Activated CD8-positive, alpha-beta memory T cell treated with anti-CD3 and anti-CD28 coated beads for 36 hours (primary cell): ENCODE measurements at places on chromosomes 13 and 19. TPM values are rescaled to one million over a fixed set of nuclear protein-coding genes. Genes with fewer than 3 reads are reported as not detected.

Gene ADM5
- 7.3 TPM for total RNA-seq

Gene MBD3L3
- total RNA-seq, result not detected

Gene ITGBL1
- total RNA-seq, result not detected

Gene MIR17HG
- 35.4 TPM for total RNA-seq

Gene TGFBR3L
- 7.6 TPM for total RNA-seq

Gene KIR3DL1
- 0.38 TPM for total RNA-seq

Gene CLDN10
- not detected for total RNA-seq

Gene C5AR1
- 0.99 TPM for total RNA-seq

Gene ACP5
- 2.5 TPM for total RNA-seq

Gene NALCN
- not detected for total RNA-seq

Gene KCTD4
- total RNA-seq, result not detected

Gene LILRB2
- total RNA-seq, result not detected

Gene ZNF780A
- 17.4 TPM for total RNA-seq

Gene MCEMP1
- total RNA-seq, result not detected

Gene ERICH4
- total RNA-seq, result not detected

Gene OVOL3
- total RNA-seq, result not detected

Gene LGALS7
- total RNA-seq, result not detected

Gene KLK5
- not detected for total RNA-seq

Gene TNFSF9
- 6.3 TPM for total RNA-seq

Gene ONECUT3
- not detected for total RNA-seq

Gene CBY2
- not detected for total RNA-seq

Gene IRF2BP1
- 16.1 TPM for total RNA-seq

Gene POGLUT2
- total RNA-seq, result 14.0 TPM

Gene ZNF430
- 16.9 TPM for total RNA-seq

Gene DIAPH3
- total RNA-seq, result 18.8 TPM

Gene KCNN1
- 0.15 TPM for total RNA-seq

Gene PTH2
- total RNA-seq, result not detected

Gene TINCR
- total RNA-seq, result 0.48 TPM

Gene SPACA4
- not detected for total RNA-seq

Gene SYT5
- not detected for total RNA-seq

Gene PRODH2
- not detected for total RNA-seq

Gene MARCHF2
- total RNA-seq, result 10.3 TPM

Gene PSG6
- not detected for total RNA-seq

Gene HTR2A
- total RNA-seq, result not detected

Gene TRPC4
- total RNA-seq, result not detected

Gene CYP2A6
- not detected for total RNA-seq

Gene MAST3
- 16.2 TPM for total RNA-seq

Gene CCL25
- not detected for total RNA-seq

Gene GDF15
- not detected for total RNA-seq

Gene KLHL1
- total RNA-seq, result not detected

Gene ZNF266
- 32.1 TPM for total RNA-seq

Gene AP2A1
- total RNA-seq, result 91.8 TPM

Gene WDR62
- 19.2 TPM for total RNA-seq

Gene CERS1
- 0.08 TPM for total RNA-seq

Gene PLIN4
- not detected for total RNA-seq

Gene TRIP10
- total RNA-seq, result 43.4 TPM

Gene ZNF44
- 6.9 TPM for total RNA-seq

Gene LAIR1
- 9.3 TPM for total RNA-seq

Gene GIPC3
- total RNA-seq, result 0.67 TPM

Gene UPK1A
- total RNA-seq, result 0.23 TPM

Gene TRPM4
- total RNA-seq, result 0.13 TPM

Gene LILRA2
- total RNA-seq, result not detected

Gene SELENOV
- total RNA-seq, result not detected

Gene PROZ
- not detected for total RNA-seq

Gene HNRNPA1L2
- 8.2 TPM for total RNA-seq

Gene EMP3
- total RNA-seq, result 227 TPM
